ENCODE measurements at places on chromosomes 12 and 14.

GRCh38 chr14:57266065-57266464 lies 2.6 kb downstream of the EXOC5 start:
- ATAC-seq: no peak

GRCh38 chr14:102810523-102810922 lies 33.3 kb downstream of the TRAF3 start:
- no peak for ATAC-seq

DNA sequence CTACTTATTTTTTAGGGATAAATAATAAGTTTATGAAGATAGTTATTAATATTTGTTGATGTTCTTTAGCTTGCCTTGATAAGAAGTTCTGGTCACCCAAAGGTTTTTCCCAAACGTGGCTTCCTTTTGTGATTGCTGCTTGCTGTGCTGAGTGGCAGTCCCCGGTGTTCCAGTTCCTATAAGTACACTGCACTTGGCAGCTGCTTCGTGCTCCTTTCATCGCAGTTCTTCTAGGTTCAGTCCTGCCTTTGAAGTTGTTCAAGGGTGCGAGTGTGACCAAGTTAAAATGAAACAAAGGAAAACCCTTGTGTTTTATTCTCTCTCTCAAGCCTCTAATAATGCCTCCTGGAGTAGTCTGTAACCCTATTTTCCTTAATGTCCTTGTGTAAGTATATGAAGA lies 128.5 kb upstream of the ATF1 start:
- no peak for ATAC-seq

DNA sequence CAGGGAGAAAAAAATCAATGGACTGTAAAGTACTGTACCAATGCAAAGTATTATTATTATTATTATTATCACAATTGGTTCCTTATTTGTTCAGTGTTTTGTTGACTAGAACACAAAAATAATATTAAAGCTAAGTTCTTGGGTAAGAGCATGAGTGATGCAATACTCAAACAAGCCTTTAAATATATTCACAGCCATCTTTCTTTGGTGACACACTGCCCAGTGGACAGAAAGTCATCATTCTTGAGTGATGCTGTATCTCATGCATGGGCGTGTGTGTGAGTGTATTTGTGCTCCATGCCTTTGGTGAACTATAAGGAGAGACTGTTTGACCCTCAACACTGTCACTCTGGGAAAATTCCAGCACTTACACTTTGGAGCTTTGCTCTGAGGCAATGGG lies 93.6 kb downstream of the KCNK10 start:
- no peak for ATAC-seq

DNA sequence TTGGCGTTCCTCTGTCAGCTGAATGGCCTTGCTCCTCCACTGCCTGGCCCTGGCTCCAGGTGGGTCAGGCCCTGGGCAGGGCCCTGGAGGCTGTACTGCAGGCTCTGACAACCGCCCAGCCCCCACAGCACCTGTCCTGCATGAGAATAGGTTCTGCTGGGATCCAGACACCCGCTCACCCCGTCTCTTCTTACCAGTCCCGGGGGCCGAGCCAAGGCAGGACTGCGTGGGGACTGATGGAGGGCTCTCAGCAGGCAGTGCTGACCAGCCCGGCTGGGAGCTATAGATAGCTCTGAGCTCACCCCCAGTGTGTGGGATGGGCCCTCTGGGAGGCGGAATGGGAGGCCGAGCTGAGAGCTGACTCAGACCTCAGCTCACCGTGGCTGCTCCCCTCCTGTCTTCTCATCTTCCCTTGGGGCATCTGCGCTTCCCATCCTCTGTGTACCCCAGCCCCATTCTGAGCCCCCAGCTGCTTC lies 39.6 kb downstream of the TEAD4 start:
- ATAC-seq: peak; percentile 96

DNA sequence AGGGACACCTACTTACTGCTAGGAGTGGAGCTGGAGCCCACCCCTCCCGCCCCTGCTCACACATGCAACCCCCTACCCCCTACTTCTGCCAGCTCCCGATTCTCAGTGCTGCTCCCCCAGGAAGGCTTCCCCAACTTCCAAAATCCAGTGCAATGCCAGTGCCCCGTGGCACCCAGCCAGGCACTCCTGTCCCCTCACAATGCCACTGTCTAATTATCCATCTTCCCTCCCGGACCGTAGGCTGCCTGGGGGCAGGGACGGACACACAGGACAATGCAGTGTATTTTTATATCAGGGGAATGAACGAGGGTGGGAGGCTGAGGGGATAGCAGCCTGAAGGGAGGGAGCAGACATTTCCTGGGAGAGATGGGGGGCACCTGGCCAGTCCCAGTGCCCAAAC lies 12.4 kb downstream of the OTUB2 start:
- ATAC-seq: no peak

GRCh38 chr12:129363041-129363440 lies 509.8 kb downstream of the GLT1D1 start:
- ATAC-seq: no peak

GRCh38 chr14:56119201-56119981 lies 1.2 kb downstream of the PELI2 start:
- peak; percentile 43 for ATAC-seq

GRCh38 chr14:73289729-73290128 lies 52.4 kb downstream of the PAPLN start:
- ATAC-seq: no peak

- no peak for ATAC-seq
Observed at GRCh38 chr12:39364196-39364595, 78.7 kb downstream of the KIF21A start.

DNA sequence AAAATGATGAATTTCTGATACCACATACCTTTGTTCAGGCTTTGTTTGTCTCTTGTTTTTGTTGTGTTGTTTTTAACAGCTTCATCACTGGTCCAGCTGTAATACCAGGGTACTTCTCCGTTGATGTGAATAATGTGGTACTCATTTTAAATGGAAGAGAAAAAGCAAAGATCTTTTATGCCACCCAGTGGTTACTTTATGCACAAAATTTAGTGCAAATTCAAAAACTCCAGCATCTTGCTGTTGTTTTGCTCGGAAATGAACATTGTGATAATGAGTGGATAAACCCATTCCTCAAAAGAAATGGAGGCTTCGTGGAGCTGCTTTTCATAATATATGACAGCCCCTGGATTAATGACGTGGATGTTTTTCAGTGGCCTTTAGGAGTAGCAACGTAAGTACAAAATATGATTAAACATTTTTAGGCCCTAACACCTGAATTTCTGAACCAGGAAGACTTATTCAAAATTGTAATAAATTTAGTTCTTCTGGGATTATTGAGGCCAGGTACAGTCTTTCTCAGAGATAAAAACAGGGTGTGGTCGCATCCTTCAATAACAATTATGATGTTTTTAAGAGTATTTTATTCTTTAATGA lies 22.4 kb downstream of the RXYLT1 start:
- peak; percentile 60 for ATAC-seq

GRCh38 chr12:101772012-101772775 lies 32.9 kb upstream of the SYCP3 start:
- ATAC-seq: no peak

DNA sequence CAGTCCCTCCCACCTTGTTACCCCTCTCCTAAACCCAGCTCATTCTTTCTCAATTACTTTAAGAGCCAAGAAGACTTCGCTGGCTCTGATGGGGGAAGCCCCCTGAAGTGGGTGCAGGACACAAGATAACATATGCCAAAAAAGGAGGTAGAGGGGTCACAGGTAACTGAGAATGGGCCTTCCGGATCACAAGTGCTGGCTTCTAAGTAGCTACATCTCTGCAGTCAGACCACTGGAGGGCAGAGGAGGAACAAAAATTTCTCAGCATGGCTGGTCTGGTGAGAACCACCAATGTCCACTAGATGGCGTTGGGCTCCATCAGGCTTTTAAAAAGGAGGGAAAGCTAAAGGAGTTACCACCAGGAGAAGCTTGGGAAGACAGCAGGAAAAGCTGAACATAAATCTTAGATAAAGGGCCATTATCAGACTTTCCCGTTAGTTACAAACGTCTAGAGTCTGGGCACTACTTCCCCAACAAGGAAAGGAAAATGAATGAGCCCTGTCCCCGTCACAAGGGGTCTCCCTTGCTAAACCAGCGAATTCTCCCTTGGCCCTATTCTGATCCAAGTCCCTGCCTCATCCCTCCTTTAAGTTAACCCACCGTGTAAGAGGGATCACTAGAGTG lies 11.6 kb upstream of the CDH24 start:
- ATAC-seq: peak; percentile 82

Measured in SK-N-SH treated with all-trans-retinoic acid at 6 μM for 48 hours (cell line).